A549 treated with dexamethasone at 1 μM for 4 hours (cell line): ENCODE measurements at places on chromosomes 13 and 19. TPM values are rescaled to one million over a fixed set of nuclear protein-coding genes. Genes with fewer than 3 reads are reported as not detected.

The KLF12 gene
- total RNA-seq, result 1.6 to 3.4 TPM (median 3.0 TPM) in 5 replicates

The LGALS14 gene
- total RNA-seq, result not detected in 5 replicates

The CGB5 gene
- 0.20 to 0.72 TPM (median 0.42 TPM) in 4 of 5 replicates, not detected in the other for total RNA-seq

The LILRB3 gene
- total RNA-seq, result 0.07 to 0.39 TPM (median 0.30 TPM) in 5 replicates

The UNC13A gene
- total RNA-seq, result 1.1 to 1.6 TPM (median 1.2 TPM) in 5 replicates

The LGALS7 gene
- 0.25 to 0.40 TPM in 2 of 5 replicates, not detected in the others for total RNA-seq

The ZNF582 gene
- 0.80 to 1.3 TPM (median 1.1 TPM) in 5 replicates for total RNA-seq

The PRR19 gene
- total RNA-seq, result 3.4 to 4.5 TPM (median 3.6 TPM) in 5 replicates

The DACH1 gene
- total RNA-seq, result not detected in 5 replicates
